ENCODE measurements at places on chromosomes 7 and 10.

GRCh38 chr7:46391231-46392201 is 470.4 kb upstream of the IGFBP3 start:
- DNase-seq, result peak; percentile 31

GRCh38 chr7:102214477-102215072 is 72.1 kb upstream of the SH2B2 start:
- no peak for DNase-seq

- DNase-seq, result no peak
These were observed at the start of gene SLC26A5 for GRCh38 chr7:103446049-103446520. TSS of gene SLC26A5 (minus strand) at chr7:103446207. CDS start at chr7:103421514, 24,693 bp downstream.

DNA sequence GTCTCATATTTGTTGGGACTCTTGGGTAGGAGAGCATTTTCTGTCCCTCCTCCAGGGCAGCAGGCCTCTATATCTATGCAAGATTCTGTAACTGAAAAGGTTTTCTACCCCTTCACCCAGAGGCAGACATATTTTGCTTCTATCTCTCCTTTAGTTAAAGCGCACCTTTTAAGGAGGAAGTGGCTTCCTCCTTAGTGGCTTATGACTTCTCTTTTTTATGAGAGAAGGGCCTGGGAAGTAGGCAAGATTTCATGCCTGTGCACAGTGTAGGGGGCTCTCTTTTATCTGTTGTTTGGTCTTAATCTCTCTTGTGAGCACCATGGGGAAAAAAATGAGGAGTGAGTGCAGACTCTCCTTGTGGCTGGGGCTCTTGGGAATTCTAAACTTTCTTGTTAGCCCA is 122.1 kb downstream of the LRMDA start:
- no peak for DNase-seq

GRCh38 chr10:52965509-52965908 is 192.9 kb upstream of the MBL2 start:
- DNase-seq, result no peak

DNA sequence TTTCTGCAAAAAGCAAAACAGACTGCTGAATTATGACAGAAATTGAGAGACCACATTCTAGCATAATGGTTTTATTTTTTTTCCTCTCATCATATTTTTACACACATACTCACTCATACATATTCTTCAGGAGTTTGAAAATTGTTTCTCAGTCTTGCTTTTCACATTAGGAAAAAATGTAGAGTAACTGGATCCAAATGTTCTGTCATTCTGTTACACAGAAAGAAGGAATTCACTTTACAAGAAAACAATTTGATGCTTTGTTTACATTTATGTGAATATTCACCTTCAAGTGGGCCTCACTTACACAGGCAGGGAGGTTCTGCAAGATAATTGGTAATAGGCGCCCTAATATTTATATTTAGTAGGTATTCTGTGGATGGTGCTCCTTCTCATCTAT is 82.0 kb downstream of the ARL4A start:
- DNase-seq, result peak; percentile 21

DNA sequence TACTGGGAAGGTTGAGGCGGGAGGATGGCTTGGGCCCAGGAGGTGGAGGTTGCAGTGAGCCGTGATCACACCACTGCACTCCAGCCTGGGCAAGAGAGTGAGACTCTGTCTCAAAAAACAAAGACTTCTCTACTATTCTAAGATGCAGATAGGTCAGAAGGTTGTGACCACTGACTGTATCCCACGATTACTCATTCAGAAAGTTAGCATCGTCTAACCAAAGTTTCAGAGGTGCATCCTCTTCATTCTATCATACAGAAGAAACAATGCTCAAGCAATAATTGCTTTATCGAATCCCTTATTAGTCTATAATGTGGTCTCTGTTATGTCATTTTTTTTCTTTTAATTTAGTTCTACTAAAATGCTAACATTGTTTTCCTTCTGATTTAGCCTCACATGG is 348.7 kb upstream of the LRGUK start:
- DNase-seq, result no peak

Data from choroid plexus epithelial cell (primary cell).